SJSA1 (cell line): ENCODE measurements at places on chromosomes 16 and 17. TPM values are rescaled to one million over a fixed set of nuclear protein-coding genes. Genes with fewer than 3 reads are reported as not detected.

- no peak for DNase-seq
Observed at GRCh38 chr16:19883296-19883965, 1.2 kb downstream of the GPRC5B start.

DNA sequence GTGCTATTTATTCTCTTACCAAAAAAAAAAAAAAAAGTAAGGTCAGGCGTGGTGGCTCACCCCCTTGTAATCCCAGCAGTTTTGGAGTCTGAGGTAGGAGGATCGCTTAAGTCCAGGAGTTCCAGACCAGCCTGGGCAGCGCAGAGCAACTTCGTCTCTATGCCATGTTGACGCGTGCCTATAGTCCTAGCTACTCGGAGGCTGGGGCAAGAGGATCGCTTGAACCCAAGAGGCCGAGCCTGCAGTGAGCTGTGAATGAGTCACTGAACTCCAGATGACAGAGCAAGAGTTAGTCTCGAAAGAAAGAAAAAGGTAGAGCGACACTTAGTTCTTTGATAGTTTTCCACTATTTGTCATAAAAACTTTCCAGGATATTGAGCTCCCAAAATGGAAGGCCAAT, 1.4 kb upstream of the TENT4B start:
- no peak for DNase-seq

The ATP2A3 gene
- 0.06 and 0.89 TPM in 2 replicates for total RNA-seq

DNA sequence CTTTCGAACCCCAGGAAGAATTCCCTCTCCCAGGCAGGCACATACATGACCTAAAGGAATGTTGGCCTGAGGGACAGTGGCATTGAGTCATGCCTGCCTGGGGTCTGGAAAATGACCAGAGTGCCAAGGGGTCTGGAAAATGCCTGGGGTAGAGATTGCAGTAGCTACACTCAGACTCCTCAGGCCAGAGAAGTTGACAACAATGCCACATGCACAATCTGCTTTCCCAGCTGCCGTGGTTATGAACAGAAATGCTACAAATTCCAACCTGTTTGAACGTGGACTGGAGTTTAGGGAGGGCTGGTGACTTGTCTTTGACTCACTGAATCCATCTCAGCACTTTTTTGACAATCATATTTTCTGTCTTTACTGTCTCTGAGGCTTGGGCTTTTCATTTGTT, 250.0 kb downstream of the ABCC12 start:
- DNase-seq, result no peak

The TBC1D3E gene
- total RNA-seq, result 0.13 TPM in 1 of 2 replicates, not detected in the other

The CA7 gene
- total RNA-seq, result not detected in 2 replicates

DNA sequence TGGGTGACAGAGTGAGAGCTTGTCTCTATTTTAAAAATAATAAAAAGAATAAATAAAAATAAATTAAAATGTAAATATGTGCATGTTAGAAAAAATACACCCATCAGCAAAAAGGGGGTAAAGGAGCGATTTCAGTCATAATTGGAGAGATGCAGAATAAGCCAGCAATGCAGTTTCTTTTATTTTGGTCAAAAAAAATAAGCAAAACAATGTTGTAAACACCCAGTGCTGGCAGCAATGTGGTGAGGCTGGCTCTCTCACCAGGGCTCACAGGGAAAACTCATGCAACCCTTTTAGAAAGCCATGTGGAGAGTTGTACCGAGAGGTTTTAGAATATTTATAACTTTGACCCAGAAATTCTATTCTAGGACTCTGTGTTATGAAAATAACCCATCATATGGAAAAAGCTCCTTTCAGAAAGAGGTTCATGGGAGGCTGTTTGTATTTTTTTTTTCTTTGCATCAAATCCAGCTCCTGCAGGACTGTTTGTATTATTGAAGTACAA, 8.5 kb downstream of the STH start:
- no peak for DNase-seq
